ENCODE measurements at places on chromosomes 7 and 10.

DNA sequence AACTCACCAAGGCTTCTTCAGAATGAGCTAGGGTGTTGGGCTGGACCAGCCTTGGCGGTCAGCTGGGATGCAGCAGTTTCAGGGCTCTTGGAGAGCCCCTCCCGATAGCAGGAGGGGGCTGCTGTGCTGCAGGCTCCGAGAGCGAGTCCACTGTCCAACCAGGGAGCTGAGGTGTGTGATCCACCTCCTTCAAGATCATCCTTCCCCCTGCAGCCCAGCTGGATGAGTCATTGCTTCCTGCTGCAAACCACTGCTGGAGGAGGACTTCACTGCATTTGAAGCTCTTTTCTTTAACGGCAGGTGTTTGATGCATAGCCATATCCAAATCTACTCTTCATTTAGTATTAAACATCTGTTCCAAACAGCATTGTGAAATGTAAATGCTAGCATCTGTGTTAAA is 54.2 kb upstream of the EBF3 start:
- H3K4me1 ChIP-seq: no peaks in the 10 kb centered on the region
- no peak for DNase-seq
- H3K36me3 ChIP-seq: no peaks in the 10 kb centered on the region
- no peak overlapping the region for H3K4me3 ChIP-seq

- no peaks in the 10 kb centered on the region for H3K27me3 ChIP-seq
- no peak for DNase-seq
- H3K36me3 ChIP-seq: no peaks in the 10 kb centered on the region
- peaks cover 9% of the 10 kb centered on the region for H3K4me1 ChIP-seq
- no peak overlapping the region for H3K27ac ChIP-seq
Measured at GRCh38 chr7:114130866-114131265, 212.1 kb upstream of the PPP1R3A start.

- H3K4me1 ChIP-seq: 0 out of 2 replicates have a peak, but pooled peaks cover 4% of the 10 kb centered on the region
- no peaks in the 10 kb centered on the region for H3K36me3 ChIP-seq
- H3K27me3 ChIP-seq: no peaks in the 10 kb centered on the region
- DNase-seq: no peak
- no peak overlapping the region for H3K27ac ChIP-seq
Measured at GRCh38 chr10:77012812-77013500, 624.7 kb downstream of the KCNMA1 start.

DNA sequence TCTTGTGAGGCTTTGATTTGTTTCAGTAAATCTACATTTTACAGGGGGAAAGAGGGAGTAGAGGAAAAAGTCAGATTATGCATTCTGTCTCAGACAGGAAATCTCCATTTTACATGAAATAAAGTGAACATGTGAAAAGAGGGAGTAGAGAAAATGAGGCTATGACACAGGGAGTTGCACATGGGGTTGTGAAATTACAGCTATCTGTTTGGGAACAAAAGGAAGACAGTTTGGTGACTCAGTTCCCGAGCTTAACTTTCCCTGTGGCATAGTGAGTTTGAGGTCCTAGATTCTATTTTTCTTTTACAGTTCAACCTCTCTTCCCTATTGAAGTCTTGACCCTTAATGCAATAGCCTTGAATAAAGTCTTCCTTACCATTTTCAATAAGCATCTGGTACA is 63.2 kb upstream of the AGR3 start:
- no peaks in the 10 kb centered on the region for H3K4me1 ChIP-seq
- H3K27ac ChIP-seq: no peak overlapping the region
- no peaks in the 10 kb centered on the region for H3K36me3 ChIP-seq
- no peaks in the 10 kb centered on the region for H3K27me3 ChIP-seq
- H3K4me3 ChIP-seq: no peak overlapping the region
- DNase-seq: no peak

GRCh38 chr7:12670000-12670729 is 17.3 kb upstream of the ARL4A start:
- DNase-seq: no peak
- H3K4me1 ChIP-seq: no peaks in the 10 kb centered on the region
- H3K4me3 ChIP-seq: no peak overlapping the region
- H3K27me3 ChIP-seq: no peaks in the 10 kb centered on the region
- H3K36me3 ChIP-seq: no peaks in the 10 kb centered on the region

GRCh38 chr10:124152139-124153022 is 59.0 kb upstream of the CHST15 start:
- H3K27ac ChIP-seq: peak overlapping the region; percentile 94
- H3K4me1 ChIP-seq: peaks cover 55% of the 10 kb centered on the region
- H3K4me3 ChIP-seq: no peak overlapping the region
- no peaks in the 10 kb centered on the region for H3K27me3 ChIP-seq

DNA sequence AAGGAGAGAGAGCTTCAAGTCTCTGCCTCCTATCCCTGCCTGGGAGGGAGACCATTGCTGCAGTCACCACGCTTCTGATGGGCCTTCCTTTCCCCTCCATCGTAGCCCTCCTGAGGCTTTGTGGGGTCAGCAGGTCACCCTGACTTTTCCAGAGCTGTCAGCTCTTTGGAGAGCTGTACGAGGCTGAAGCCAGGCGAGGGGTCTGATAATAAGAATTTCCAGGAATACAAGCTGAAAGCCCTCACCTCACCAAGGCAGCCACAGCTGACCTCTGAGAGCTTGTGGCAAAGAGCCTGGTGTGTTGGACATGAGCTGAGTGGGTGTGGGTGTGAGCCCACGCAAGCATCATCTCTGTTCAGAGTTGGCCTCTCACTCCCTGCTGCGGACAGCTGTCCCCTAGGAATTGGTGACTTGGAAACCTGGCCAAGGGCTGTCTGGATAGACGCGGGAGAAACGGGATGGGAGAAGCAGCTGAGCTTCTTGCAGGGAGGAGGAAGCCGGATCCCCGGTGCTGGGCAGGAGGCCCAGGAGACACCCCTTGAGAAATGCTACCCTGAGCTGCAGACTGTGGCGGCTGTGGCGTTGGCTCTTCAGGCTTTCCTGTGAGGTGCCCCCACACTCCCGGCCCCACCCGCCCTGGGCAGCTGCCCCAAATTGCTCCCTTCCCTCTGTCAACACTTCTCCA is 122.1 kb upstream of the BTBD16 start:
- DNase-seq: no peak
- H3K27me3 ChIP-seq: no peaks in the 10 kb centered on the region
- H3K36me3 ChIP-seq: no peaks in the 10 kb centered on the region
- H3K27ac ChIP-seq: no peak overlapping the region
- H3K4me3 ChIP-seq: no peak overlapping the region

- no peaks in the 10 kb centered on the region for H3K4me1 ChIP-seq
- H3K27me3 ChIP-seq: no peaks in the 10 kb centered on the region
- peak; percentile 57 for DNase-seq
- H3K4me3 ChIP-seq: peak within 1 kb of the TSS; percentile 52
- H3K27ac ChIP-seq: no peak within 1 kb of the TSS
Measured at GRCh38 chr7:50092579-50093491, at the start of gene ZPBP. Gene ZPBP, minus strand, starts transcription at chr7:50093246. Its CDS starts 52 bp downstream, at chr7:50093194.

GRCh38 chr7:117346161-117346560 is 23.3 kb upstream of the WNT2 start:
- no peak overlapping the region for H3K27ac ChIP-seq
- H3K36me3 ChIP-seq: no peaks in the 10 kb centered on the region
- DNase-seq: no peak
- peaks cover 35% of the 10 kb centered on the region for H3K4me1 ChIP-seq

GRCh38 chr7:79291498-79291865 is 162.0 kb downstream of the MAGI2 start:
- no peak overlapping the region for H3K4me3 ChIP-seq
- no peak overlapping the region for H3K27ac ChIP-seq
- H3K27me3 ChIP-seq: no peaks in the 10 kb centered on the region
- H3K4me1 ChIP-seq: no peaks in the 10 kb centered on the region
- no peaks in the 10 kb centered on the region for H3K36me3 ChIP-seq

GRCh38 chr7:156059369-156059768 is 247.1 kb upstream of the SHH start:
- H3K27me3 ChIP-seq: peaks cover 76% of the 10 kb centered on the region
- no peak for DNase-seq
- no peaks in the 10 kb centered on the region for H3K36me3 ChIP-seq
- H3K4me1 ChIP-seq: no peaks in the 10 kb centered on the region

- H3K36me3 ChIP-seq: no peaks in the 10 kb centered on the region
- no peak for DNase-seq
- no peak overlapping the region for H3K4me3 ChIP-seq
- no peaks in the 10 kb centered on the region for H3K4me1 ChIP-seq
- no peak overlapping the region for H3K27ac ChIP-seq
- no peaks in the 10 kb centered on the region for H3K27me3 ChIP-seq
Measured at GRCh38 chr7:106126170-106126938, 14.2 kb upstream of the SYPL1 start.

DNA sequence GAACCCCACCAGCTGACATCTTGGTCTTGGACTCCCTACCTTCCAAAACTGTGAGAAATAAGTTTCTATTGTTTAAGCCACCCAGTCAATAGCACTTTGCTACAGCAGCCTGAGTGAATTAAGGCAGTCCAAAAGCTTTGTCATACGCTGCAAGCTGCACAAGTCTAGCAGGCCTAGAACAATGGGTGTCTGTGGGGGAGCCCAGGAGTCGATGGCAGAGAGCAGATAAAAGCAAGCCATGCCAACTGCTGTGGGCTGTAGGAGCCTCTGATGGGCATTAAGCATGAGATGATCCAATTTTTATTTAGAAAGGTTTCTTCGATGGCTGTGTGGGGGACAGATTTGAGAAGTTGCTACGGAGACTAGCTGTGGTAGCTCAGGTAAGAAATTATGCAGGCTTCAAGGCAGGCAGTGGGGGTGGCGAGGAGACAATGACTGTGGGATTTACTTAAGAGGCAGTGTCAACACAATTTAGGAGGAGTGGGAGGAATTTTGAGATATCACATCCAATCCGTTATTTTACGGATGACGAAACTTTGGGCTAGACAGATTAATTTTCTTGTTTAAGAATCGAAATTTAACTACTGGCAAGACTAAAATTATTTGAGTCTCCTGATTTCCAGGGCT is 110.4 kb downstream of the NRCAM start:
- H3K4me3 ChIP-seq: no peak overlapping the region
- no peak overlapping the region for H3K27ac ChIP-seq
- no peaks in the 10 kb centered on the region for H3K36me3 ChIP-seq
- no peaks in the 10 kb centered on the region for H3K27me3 ChIP-seq

DNA sequence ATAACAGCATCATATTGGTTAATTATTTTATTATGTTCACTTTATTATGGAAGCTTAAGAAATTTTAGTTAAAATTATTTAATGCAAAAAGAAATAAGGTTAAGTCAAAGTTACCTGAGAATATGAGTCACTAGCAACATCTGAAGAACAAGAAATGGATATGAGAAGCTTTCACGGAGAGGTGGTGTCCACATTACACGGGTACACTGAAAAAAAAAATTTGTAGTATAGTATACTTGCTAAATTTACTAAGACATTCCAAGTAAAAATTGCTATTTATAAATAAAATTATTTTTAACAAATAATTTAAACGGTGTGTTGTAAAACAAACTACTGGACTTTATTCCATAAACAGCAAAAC is 63.9 kb downstream of the DPY19L1 start:
- no peaks in the 10 kb centered on the region for H3K27me3 ChIP-seq
- no peak overlapping the region for H3K27ac ChIP-seq

DNA sequence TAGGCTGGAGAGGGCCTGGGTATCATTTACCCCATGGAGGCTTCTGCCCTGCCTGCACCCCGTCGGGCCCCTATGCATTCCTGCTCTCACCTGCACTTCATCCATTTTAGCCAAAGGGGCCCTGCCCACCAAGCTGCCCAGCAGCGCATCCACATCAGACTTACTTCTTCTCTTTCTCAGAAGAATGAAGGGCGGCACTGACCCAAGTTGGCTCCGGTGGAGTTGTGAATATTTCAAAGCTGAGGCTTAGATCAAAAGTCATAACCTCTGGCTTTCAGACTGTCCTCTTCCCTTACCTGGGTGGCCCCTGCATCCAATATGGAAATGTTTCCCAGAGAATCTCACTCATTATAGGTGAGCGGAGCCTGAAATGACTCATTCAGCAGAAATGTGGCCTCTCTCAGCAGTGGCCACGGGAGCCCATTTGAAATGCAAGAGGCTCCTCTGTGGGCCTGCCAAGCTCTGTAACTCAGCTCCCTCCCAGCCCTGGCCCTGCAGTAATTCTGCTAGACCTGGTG is 117.6 kb upstream of the TCF7L2 start:
- no peak for DNase-seq
- H3K4me1 ChIP-seq: no peaks in the 10 kb centered on the region
- no peak overlapping the region for H3K27ac ChIP-seq
- no peaks in the 10 kb centered on the region for H3K36me3 ChIP-seq

- no peaks in the 10 kb centered on the region for H3K4me1 ChIP-seq
- H3K27me3 ChIP-seq: no peaks in the 10 kb centered on the region
- no peak for DNase-seq
- H3K27ac ChIP-seq: no peak overlapping the region
- H3K4me3 ChIP-seq: no peak overlapping the region
- no peaks in the 10 kb centered on the region for H3K36me3 ChIP-seq
Measured at GRCh38 chr7:111588065-111588433, 25.8 kb upstream of the IMMP2L start.

DNA sequence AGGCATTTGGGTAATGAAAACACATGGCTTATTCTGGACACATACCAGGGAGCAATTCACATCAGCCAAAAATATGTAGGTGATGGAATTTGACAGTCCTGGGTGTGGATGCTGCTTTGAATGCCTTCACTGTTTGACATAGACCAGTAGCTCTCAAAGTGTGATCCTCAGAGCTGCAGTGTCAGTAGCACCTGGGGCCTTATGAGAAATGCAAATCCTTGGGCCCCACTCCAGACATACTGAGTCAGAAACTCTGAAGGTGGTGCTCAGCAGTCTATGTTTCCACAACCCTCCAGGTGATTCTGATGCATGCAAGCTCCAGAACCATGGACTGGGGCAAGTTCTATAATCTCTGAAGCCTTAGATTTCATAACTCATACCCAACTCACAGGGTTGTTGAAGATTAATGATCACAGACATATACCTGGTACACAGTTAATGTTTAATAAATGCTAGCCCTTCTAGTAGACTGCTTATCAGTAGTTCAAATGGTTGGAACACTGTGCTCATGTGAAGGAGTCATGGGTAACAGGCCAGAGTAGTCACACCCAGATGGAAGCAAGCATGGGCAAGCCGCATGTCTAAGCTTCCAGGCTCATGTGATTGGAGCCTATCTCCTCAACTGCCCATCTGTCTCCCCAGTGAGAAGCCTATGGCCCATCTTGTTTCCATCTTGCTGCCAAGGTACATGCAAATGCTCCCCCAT is 715.7 kb downstream of the GRID1 start:
- no peaks in the 10 kb centered on the region for H3K36me3 ChIP-seq
- no peak overlapping the region for H3K4me3 ChIP-seq
- H3K27me3 ChIP-seq: no peaks in the 10 kb centered on the region
- no peaks in the 10 kb centered on the region for H3K4me1 ChIP-seq
- DNase-seq: no peak

DNA sequence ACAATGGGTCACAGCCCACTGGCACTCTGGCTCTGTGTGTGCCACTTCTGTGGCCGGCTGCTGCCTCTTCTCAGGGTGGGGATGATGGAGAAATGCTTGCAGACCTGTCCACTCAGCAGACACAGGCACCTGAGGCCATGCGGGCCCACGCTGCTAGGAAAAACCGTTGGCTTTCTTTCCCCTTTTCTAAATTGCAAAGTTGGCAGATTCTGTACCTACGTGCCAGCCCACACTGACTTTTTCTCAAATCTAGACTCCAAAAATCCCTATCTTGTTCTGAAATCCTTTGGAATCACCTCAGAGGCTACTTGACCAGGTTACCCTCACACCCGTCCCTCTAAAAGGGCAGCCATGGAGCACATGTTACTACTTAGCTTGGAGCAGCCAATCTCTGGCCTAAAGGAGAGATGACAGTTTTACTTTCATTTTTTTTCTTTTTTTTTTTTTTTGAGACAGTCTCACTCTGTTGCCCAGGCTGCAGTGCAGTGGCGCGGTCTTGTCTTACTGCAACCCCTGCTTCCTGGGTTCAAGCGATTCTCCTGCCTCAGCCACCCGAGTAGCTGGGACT is 99.4 kb downstream of the RNF216 start:
- no peaks in the 10 kb centered on the region for H3K27me3 ChIP-seq
- no peak overlapping the region for H3K4me3 ChIP-seq
- no peak for DNase-seq
- H3K36me3 ChIP-seq: no peaks in the 10 kb centered on the region
- H3K4me1 ChIP-seq: no peaks in the 10 kb centered on the region
